ENCODE measurements at places on chromosomes 5 and 9.
A peak's percentile ranks its signal among the peaks of the same experiment; 100 is the strongest.

DNA sequence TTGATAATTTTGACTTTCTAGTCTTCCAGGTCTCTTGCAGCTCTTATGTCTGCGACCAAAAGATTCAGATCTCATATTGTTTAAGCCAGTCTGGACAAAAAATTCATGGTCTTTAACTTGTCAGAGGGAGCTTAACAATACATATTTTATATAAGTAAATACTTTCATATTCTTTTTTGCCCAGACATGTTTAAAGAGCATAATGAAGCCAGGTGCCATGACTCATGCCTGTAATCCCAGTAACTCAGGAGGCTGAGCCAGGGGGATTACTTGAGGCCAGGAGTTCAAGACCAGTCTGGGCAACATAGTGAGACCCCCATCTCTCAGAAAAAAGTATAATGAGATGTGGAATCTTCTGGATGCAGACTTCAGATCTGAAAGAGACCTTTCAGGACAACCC lies 69.8 kb downstream of the JMY start:
- DNase-seq = no peak

DNA sequence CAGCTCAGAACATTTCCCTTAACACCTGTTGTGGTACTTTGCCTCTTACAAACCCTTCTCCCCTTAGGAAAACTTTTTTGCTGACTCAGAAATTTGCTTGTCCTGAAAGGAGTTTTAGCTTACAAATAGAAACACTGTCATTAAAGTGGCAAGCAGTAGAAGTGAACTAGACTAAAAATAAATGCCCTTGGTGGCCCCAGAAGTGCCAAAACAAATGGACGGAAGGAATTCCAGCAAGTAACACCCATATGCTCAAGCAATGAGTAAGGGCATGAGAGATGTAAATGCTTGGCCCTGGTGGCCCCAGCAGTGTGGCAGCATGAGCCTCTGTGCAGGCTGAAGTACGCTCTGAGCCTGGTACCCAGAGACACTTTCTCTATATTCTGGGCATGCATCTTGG lies 8.6 kb downstream of the VLDLR start:
- no peak for DNase-seq

DNA sequence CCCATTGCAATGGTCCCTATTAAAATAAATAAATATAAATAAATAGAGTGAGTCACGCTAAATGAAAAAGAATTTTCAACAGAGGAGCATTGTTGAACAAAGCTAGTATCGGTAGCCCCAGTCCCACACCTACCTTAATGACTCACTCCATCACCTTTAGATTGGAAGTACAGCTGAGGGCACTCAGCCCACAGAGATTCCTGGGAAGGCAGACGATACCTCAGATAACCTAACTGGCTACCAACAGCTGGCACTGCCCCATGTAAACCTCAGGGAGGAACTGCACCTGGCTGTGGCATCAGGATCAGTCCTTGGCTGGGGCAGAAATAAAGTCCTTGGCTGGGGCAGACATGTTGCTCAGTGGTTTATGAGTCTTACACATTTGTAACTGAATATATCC lies 49.3 kb downstream of the SPRY4 start:
- DNase-seq = no peak

GRCh38 chr5:79416499-79416898 lies 97.4 kb downstream of the HOMER1 start:
- peak; percentile 3 for DNase-seq

GRCh38 chr5:149279661-149280060 lies 8.0 kb downstream of the AFAP1L1 start:
- no peak for DNase-seq

DNA sequence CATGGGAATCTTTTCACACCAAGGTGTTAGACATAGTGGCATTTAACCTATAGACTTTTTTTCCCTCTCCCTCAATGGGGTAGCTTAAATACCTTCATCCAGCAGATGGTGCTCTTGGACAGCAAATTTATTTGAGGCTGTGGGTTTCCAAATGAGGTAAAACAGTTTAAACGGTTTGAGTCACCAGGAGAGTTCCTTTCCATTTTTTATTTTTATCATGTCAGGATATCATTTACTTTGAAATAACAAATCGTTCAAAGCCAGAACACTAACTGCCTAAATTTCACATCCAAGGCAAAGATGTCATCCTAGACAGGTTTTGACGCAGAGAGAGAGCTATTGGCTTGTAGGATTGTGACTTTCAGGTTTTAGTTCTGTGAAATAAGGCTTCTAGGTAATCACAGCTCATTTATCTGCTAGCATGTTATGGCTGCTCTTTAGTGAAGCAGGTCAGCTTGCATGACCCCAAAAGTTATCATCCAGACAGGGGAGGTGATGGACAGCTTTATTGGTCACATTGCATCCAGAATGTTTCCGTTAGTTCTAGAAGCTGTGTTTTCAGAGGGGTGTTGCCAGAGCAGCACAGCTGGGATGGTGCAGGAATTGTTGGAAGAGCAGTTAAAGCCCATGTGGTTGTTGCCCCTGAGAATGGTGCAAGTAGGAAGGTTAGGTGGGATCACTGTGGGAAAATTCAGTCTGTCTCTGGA lies 69.8 kb downstream of the KDM4C start:
- DNase-seq = no peak

DNA sequence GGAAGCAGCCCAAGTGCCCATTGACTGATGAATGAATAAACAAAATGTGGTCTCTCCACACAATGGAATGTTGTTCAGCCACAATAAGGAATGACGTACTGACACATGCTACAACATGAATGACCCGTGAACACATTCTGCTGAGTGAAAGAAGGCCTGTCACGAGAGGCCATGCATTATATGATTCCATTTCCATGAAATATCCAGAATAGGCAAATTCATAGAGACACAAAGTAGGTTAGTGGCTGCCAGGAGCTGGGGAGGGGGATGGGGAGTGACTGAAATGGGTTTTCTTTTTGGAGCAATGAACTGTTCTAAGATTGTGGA lies 41.4 kb downstream of the BICD2 start:
- DNase-seq = no peak

DNA sequence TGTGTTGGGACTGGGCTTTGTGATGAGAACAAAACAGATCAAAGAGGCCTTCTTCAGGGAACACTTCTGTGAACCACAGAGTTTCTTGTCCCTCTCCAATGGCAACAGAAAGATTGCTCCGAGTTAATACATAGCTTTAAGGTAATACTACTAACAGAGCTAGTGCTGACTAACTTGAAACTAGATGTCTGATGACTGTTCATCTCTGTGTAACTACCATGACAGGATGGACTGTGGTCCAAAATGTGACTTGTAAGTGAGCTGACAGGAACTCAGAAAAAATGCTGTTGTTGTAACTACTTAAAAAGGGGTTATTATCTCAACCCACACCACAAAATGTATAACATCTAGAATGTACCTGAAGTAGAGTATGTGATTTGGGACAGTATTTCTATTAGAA lies 630.2 kb upstream of the DMAC1 start:
- no peak for DNase-seq

DNA sequence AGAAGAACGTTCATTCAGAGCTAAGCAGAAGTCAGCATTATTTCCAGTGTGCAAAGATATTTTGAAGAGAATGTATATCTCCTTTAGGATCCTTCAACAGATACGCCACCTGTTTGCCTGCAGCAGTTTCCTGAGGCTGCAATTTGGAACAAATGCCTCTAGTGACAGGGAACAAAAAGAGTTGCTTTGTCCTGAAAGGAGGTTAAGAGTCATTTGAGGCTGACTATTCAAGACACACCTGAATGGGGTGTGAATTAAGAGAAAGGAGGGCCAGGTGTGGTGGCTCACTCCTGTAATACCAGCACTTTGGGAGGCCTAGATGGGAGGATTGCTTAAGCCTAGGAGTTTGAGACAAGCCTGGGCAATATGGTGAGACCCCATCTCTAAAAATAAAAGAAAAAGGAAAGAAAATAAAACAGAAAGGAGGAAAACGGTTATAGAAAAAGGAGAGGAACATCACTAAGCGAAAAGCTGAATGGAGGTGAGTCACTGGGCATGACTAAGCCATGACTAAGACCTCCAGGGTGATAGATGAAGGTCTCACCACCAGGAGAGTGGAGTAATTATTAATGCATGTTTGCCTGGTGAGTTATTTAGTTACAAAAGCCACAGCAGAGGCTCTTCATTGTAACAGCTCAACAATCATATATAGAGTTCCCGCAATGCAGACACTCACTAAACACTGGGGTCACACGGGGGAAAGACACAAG lies 255.2 kb upstream of the TNC start:
- DNase-seq = no peak

DNA sequence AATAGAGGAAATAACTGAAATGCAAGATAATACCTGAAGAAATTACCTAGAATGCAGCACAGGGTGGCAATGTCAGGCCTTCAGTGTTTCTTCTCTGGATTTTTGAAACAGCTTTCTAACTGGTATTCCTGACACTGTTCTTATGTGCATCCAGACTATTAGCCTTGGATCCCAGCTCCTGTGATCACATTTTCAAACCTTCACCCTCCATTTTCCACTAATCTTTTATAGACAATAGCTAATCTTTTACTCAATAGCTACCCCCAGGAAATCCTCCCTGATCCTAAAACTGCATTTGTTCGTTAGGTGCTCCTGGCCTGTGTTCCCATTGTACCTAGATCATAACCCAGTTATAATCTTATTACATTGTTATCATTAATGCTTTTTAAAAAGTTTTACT lies 101.5 kb upstream of the DHFR start:
- DNase-seq = no peak

GRCh38 chr5:119269061-119269944 lies 86.5 kb upstream of the TNFAIP8 start:
- DNase-seq = no peak

- no peak for DNase-seq
These were observed 18.9 kb downstream of the CAMK2A start for GRCh38 chr5:150270541-150271295.

DNA sequence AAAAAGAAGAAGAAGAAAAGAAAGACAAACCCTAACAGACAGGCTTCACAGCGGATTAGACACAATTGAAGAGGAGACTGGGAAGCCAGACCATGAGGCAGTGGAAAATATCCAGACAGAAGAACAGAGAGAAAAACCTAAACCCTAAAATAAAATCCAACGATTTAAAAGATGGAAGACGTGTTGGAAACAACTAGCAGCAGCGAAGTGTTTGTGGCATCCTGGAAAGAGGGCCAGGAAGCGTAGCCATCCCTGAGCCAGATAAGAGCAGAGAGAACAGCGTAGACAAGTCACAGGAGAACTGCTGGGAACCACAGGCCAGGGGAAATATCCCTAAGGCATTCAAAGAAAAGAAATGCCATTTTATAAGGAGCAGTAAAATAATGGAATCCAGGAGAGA lies 39.7 kb upstream of the NKD2 start:
- no peak for DNase-seq

DNA sequence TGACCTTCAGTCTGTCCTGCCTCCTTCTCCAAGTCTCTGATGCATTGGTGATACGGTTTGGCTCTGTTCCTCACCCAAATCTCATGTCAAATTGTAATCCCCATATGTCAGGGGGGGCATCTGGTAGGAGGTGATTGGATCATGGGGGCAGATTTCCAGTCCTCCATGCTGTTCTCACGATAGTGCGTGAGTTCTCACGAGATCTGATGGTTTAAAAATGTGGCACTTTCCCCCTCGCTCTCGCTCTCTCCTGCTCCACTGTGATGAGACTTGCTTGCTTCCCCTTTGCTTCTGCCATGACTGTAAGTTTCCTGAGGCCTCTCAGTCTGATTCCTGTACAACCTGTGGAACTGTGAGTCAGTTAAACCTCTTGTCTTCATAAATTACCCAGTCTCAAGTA lies 14.7 kb upstream of the ANKRD34B start:
- DNase-seq = no peak

DNA sequence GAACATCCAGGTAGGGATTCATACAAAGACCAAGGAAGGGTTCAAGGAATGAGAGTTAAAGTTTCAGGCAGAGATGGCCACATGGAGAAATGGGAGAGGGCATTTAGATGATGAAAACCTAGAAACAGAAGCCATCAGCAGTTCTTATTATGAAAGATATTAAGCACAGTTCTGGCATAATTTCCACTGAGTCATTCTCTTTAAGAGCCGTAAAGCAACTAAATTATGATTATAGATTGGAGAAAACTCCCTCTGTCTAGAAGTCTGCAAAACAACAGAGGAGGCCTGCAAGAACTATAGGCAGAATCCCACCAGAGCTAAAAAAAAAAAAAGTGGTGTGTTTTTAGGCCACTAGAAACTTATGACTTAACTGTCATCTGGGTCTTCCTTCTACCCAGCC lies 157.1 kb upstream of the MPDZ start:
- no peak for DNase-seq

GRCh38 chr9:124190761-124191160 lies 67.0 kb upstream of the NEK6 start:
- DNase-seq = no peak

DNA sequence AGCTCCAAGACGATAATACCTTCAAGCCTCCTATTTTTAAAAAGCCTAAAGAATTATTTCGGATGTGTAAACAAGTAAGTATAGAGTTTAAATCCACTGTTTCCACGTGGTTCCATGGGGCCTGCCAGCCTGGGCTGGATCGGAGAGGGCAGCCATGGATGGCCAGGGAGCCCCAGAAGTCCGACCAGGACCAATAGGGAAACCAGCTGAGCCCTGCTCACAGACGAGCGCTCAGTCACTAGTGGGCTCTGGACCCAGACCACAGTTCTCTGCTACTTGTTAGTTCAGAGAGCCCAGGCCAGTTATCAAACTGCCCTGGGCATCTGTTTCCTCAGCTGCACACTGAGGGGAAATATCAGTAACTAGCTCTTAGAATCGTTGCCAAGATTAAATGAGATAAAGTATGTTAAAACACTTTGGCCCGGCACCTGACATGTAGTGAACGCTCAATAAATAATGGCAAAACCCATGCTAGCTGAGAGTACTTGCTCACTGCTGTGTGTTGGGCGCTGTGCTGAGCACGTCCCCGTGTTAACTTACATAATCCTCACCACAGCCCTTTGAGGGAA lies 124.8 kb downstream of the RGS3 start:
- no peak for DNase-seq

DNA sequence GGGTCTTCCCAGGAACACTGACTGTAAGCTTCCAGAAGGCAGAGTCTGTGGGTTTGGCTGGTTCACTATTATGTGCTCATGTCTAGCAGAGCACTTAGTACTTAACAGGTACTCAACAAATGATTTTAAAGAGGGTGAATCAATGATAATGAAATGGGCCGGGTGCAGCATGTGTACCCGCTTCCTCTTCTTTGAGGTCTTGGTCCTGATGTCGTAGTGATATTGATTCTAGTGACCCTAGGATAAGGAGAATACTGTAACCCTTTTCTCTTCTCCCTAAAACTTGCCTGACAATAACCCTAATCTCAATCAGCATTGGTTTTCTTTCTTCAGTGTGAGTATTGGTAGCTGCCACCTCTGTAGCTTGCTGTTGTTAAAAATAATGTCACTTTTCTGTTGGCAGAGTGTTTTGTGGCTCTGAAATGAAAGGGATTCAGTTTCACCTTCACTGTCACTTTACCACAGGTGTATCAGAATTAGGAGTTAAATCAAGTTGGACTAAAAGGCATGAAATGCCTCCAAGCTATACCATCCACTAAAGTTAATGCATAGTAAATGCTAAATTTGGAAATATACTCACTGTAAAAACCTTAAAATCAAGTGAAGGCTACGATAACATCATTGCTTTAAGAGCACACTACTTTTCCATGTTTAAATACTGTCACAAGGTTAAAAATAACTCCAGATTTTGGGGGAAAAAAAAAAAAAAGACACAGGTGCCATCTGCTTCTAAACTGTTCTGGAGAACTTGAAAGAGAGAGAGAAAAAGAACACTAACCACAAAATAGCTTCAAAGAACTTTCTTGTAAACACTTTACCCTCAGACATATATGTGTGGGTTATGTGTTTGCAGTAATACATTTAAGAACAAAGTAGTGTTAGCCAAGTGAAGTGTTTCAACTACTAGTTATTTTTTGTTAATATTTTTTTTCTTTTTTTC lies 6.0 kb downstream of the CAMK4 start:
- no peak for DNase-seq

- no peak for DNase-seq
These were observed 8.9 kb upstream of the IL17B start for GRCh38 chr5:149387982-149388381.

Data from CD8-positive, alpha-beta T cell (primary cell).